ENCODE measurements at places on chromosomes 5 and 9.

DNA sequence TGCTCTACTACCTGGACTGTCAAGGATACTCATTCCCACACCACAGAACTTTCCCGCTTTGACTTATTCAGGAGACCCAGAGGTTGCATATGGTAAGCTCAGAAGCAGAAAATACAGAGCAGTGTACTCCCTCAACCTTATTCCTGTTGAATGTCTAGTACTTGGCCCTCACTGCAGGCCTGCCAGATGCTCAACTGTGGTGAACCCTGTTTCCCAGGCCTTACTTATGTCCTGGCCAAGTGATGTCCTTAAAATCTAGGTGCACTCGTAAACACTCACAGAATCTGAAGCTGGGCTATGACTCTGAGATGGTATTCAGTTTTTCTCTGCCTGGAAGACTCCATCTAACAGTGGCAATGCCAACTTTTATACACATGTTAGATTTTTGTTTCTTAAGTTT, 21.0 kb downstream of the DIAPH1 start:
- DNase-seq, result no peak

DNA sequence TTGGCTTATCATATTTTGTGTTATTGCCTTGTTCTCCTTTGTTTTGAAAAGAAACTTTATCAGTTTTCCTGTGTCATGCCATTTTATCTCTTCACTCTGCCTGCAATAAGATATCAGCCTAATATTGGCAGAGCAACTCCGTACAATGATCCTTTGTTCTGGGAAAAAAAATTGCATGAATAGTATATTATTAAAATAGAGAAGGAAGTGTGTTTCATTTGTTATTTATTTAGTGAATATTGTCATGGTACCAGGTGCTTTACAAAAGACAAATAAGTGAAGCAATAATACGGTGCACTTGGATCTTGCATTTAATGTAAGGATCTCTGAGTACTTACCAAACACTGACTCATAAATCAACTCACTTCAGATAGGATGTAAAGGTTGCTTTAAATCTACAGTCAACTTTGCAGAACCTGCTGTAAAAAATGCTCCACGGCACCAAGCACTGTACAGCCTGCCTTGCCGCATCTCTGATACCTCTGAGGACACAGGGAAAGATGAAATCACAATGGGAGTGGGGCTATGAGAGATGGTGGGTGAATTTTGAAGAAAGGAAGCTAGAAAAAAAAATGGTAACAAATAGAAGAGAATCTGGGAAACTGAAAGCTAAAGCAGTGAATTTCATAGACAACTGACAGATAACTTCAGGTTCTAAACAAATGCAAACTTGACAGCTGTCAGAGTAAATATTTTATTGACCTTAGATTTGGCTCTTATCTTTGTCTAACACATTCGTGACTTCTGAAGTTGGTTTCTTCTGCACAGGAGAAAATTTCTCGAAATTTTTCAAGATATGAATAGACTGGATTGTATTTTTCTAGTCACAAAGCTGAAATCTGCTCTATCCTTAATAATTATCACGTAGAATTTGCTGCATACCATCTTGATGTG, 232.1 kb downstream of the ENC1 start:
- DNase-seq, result no peak

GRCh38 chr9:6686396-6686795, 40.9 kb upstream of the GLDC start:
- DNase-seq, result peak; percentile 52

GRCh38 chr5:12460493-12461261, 556.4 kb upstream of the CTNND2 start:
- no peak for DNase-seq

DNA sequence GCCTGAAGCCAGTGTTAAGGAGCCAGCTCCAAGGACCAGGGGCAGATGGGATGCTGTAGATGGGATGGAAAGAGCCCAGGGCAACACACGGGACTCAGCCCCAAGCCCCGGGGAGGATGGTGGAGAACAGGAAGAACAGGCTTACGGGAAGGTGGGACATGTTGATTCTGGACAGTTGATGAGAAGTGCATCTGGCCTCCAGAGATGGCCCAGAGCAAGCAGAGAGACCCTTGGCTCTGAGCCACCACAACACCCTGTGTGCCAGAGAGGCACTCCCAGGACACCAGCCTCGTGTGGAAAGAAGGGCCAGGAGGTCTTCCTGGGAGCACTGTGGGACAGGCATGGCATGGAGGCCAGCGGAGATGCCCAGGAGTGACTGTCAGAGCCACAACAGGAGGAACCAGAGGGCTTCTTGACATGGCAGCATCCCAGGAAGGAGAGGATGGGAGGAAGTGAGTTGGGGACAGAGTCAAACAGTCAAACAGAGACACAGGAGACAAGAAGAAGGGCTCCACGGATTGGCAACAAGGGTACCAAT, 156.3 kb upstream of the MVB12B start:
- no peak for DNase-seq

DNA sequence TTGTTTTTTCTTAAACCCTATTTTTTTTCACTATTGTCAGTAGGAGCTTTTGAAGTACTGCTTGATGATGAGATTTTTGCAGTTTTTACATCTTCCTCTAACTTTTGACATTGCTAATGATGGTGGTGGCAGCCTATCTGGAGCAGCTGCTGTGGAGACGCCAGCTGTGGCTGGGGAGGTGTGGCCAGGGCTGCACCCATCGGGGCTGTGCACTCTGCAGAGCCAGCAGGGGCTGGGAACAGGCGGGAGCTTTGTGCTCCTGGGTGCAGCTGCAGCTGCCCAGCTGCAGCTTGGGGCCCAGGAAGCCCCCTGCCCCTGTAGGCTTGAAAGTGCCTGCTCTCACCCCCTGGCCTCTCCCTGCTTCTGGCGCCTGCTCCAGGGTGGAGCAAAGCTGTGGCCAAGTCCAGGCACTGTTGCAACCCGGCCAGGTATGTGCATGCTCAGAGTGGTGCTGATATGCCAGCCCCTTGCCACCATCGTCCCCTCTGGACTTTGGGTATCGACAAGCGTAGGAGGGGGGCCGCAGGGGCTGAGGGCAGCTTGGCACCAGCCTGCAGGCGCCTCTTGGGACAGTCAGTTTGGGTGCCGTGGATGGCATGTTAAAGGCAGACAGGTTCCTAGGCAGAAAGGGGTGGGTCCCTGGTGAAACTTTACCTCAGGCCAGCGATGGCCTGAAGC, 39.2 kb downstream of the FER start:
- no peak for DNase-seq

- DNase-seq, result no peak
Measured at GRCh38 chr9:136613824-136614371, 48.8 kb upstream of the EGFL7 start.

- peak; percentile 68 for DNase-seq
Measured at GRCh38 chr5:135356522-135357318, 42.3 kb downstream of the MACROH2A1 start.

- peak; percentile 35 for DNase-seq
Measured at GRCh38 chr9:93058355-93059010, at the start of gene SUSD3. Gene SUSD3, plus strand, starts transcription at chr9:93058701. Its CDS starts 42 bp downstream, at chr9:93058743.

DNA sequence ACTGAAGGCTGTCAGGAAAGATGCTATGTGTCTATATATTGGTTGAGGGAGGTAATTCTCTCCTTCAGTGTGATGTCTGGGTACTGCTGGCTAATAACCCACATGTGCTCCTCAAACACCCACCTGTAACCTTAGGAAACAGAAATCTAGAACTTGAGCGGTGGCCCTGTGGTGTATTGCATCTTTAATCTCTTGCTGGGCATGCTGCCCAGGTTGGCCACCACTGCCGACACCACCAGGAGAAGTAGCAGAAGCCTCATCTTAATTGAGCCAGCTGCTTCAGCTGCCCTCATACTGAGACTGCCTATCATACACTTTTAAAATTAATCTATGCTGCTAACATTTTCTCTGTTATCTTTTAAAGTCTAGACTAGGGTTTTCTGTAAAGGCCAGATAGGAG, 103.5 kb upstream of the C5orf63 start:
- no peak for DNase-seq

- peak; percentile 18 for DNase-seq
Measured at GRCh38 chr5:142221091-142221860, 103.5 kb downstream of the SPRY4 start.

- DNase-seq, result peak; percentile 2
Measured at GRCh38 chr9:82890865-82891264, 172.1 kb downstream of the RASEF start.

DNA sequence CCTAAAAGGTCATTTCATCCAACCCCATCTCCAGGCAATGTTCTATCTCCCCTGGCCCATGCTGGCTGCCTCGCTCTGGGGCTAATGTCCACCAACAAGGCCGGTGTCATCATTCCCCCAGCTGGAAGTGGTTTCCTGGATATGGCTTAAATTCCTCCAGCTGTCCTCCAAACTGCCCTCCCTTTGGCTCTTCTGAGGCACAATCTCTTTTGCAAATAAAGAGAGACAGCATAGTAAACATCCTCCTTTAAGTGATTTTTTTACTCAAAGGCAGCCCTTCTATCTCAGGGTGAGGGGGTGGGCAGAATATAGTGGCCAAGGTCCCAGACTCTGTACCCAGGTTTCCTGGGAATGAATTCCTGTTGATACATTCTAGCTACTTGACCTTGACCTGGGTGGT, 117.4 kb upstream of the PANK3 start:
- no peak for DNase-seq

- DNase-seq, result peak; percentile 56
Measured at GRCh38 chr5:127447827-127448226, 69.6 kb upstream of the PRRC1 start.

DNA sequence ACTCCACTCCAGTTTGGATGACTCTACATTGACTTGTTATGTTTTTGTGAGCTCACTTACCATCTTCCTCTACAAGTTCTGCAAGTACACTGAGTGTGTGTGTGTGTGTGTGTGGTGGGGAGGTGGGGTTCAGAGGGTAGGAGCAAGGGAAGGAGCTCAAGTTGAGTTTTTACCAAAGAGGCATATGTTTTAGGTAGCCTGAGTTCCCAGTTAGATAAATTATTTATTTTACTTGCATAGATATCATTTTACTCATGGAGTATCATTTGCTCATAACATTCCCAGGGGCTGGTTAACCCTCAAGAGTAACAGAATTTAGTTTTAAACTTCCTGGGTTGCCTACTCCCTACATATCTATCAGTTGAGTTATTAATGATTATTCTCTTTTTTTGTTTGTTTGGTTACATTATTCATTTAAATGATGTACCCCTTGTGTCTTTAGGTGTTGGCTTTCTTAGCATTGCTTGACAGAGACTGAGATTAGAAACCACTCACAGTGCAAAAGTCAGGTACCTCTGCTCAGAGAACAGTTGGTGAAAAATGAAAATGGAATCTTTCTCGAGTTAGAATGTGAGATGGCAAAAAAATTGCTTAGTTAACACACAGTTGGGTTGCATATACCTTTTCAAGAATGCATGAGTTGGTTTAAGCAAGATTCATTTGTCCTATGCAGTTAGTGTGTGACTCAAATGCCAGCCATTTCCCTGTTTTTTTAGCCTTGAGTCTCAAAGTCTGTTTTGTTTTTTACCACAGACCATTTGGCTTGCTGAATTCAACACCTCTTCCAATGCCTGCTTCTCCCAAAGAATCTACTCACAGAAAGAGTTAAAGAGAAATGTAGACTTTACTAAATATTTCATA, 29.2 kb downstream of the TNFSF8 start:
- peak; percentile 85 for DNase-seq

GRCh38 chr9:71079451-71079850, 42.0 kb downstream of the TRPM3 start:
- no peak for DNase-seq

DNA sequence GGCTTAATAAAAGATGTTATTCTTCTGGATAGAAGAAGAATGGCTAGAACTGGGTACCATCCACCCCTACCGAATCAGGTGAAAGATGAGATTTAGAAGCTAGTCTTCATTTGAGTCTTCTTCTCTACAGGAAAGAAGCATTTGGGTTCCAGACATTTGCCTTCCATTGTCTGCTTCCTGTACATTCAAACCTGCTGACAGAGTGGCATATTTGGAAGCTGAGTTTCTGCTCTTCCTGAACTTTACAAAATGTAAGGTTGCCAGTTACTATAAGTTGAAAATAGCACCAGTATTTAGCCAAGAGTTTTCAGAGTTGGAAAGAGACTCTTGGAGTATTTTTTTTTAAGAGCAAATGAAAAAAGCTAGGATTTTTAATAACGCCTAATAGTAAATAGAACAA, 525.4 kb upstream of the TLE4 start:
- peak; percentile 19 for DNase-seq

GRCh38 chr9:37405764-37406380, 16.6 kb upstream of the GRHPR start:
- no peak for DNase-seq
